ENCODE measurements at places on chromosomes 7 and 10.

- no peak for DNase-seq
These were observed 500.9 kb downstream of the NEBL start for GRCh38 chr10:20396205-20396604.

DNA sequence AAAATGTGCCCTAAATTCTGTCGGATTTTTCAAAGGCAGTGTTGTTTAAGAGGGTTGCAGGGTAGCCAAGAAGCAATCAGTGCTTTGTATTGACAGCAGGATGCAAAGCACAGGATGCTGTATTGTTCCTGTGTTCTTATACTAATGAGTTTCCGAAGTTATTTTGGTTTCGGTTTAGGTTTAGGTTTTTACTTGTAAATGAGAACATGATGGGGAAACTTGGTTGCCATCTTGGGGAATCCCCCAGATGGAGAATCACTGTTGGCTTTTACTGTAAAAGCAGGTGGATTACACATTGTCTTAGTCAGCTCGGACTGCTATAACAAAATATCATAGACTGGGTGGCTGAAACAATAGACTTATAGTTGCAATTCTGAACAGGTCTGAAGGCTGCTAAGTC is 72.1 kb downstream of the INHBA start:
- DNase-seq: no peak

DNA sequence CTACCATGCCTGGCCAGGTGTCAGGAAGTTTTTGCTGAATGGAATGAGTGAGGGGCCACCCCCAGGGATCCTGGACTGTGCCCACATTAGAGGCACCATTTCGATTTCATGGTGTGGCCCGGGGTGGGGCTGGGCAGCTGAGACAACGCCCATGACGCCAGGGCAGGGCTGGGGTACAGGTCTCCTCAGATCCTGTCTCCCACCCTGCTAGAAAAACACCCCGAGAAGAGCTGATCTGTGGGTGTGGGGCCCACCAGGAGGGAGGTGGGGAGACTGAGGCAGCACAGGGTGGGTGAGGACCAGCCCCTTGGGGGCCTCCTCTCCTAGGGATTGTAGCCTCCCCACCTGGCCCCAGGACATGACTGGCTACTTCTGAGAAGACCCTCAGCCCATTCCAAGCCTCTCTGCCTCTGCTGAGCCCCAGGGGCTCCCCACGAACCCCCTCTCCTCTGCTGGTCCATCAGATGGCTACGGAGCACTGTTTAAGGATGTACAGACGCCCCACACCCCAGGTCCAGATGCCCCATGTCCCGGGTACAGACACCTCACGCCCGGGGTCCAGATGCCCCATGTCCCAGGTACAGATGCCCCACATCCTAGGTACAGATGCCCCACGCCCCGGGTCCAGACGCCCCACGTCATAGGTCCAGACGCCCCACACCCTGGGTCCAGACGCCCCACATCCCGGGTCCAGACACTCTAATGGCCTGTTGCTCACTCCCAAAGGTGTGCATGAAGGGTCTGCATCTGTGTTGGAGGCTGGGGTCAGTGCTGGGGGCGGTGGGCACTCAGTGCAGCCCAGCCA is 99.4 kb downstream of the MICALL2 start:
- no peak for DNase-seq

GRCh38 chr7:151311294-151311864 is 30.2 kb upstream of the NUB1 start:
- DNase-seq: peak; percentile 8

DNA sequence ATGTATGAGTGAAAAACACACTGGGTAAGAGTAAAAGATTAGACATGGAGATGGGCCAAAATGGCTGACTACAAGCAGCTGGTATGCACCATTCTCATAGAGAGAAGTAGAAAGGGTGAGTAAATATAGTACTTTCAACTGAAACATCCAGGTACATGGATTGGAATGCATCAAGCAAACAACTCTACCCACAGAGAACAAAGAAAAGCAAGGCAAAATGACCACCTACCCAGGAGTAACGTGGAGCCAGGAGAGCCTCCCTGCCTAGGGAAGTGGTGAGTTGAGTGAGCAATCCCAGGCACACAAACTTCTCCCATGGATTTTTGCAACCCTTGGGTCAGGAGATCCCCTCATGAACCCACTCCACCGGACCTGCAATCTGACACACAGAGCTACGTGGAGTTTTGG is 212.8 kb downstream of the PTN start:
- no peak for DNase-seq

- no peak for DNase-seq
These were observed 45.1 kb upstream of the SGCE start for GRCh38 chr7:94700926-94701554.

- DNase-seq: no peak
These were observed 268.7 kb downstream of the ZEB1 start for GRCh38 chr10:31587691-31588090.

DNA sequence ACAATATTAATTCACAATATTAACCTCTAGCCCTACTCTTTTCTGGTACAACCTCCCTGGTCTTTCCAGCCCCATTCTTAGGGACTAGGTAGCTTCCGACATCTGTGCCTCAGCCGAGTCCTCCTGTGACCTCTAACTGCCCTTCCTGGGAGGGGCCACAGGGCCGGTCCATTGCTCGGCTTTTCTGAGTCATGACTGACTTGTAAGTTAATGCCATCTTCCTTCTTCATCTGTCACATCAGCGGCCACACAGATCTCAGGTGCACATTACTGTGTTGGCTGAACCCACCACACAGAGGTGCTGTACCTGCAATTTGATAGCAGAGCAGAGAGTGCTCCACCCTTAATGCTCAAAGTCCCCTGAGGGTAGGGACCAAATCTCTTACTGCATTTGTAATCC is 4.1 kb upstream of the CPA4 start:
- DNase-seq: no peak

DNA sequence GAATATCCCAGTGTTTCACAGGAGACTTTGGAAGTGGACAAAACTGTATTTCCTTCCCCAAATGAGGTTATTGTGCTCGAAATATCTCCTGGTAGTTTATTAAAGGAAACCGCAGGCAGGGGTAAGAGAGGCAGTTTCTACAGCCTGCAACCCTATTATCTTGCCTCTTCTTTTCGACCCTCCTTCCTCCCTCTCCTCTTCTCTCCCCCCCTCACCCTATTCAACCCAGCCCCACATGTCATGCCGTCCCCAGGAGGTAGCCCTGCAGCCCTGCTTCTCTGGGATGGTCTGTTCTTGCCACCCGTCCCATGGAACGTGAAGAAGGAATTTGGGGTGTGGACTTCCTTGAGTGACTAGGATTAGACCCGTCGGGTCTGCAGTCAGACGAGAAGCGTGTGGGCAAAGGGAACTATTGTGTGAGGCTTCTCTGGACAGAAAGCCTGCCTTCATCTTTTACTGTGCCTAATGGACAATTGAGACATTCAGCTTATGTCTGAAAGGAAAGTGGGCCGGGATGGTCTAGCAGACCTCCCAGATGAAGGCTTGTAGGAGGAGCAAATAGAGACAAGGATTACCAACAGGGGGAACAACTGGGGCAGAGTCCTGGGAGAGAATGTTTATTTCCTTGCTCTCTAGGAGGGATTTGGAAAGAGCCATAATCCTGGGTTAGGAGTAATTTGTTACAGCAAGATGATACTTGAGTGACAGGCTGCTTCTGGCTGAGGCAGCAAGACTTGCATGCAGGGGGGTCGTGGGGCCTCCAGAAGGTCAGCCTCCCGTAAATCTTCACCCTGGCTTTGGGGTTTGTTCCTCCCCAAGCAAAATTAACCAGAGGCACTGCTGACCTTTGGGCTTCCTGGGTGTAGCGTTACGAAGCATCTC is 77.8 kb downstream of the TCF7L2 start:
- no peak for DNase-seq

- DNase-seq: no peak
These were observed 607.7 kb upstream of the FOXK1 start for GRCh38 chr7:4074407-4074806.

DNA sequence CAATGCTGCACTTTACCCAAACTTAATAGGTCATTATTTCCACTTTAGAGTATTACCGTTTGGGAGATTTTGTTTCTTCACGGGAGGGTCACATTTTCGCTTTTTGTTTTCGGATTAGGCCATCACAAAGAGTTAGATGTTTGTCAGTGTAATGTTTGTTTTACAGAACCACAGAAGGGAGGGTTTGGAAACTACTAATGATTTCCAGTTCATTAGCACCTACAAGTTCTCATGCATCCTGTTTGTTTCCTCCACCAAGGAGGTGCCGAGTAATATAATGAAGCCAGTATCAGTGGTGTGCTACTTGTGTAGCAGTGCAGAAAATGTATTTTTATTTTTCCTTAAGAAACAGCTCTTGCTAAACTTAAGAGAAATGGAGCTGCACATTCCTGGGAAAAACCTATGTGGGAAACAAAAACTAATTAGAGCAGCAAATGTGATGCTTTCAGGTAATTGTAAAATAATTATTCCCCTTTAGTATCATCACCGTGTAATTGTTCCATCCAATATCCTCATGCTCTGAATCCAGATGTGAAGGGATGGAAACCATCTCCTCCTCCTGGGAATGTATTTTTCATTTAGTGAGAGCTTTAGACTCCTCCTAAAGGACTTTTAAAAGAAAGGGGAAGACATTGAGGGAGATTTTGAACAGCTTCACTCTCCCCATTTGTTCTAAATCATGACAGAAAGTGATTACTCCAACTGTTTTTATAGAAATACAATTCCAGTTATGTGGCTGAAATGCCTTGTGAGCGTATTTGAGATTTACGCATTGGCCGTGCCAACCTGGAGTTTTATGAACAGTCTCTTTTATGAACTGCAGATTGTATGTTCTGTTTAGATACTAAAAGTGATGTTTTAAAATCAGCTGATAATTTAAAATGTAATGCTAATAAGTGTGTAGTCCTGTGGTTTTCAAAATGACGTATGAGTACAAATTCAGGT is 5.6 kb downstream of the CELF2 start:
- DNase-seq: no peak

DNA sequence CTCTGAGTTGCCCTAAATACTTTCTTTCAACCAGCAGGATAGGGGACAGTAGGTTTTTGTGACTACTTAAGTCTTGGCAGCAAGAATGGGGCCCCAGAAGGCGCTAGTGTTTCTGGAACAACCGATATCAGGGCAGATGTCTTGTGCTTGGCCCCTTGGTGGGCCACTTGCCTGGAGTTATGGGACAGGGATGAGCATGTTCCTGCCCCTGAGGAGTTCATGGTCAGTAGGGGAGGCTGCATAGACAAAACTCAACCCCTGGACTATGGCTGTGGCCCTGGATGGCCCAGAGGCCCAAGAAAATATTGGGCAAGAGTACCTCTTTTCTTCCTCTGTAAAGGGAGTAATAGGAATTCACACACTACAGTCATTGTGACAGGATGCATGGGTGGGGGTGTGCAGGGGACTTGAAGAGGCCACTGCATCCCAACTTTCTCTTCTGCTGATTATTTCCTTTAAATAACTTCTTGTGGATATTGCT is 57.7 kb upstream of the IGFBP3 start:
- DNase-seq: no peak

GRCh38 chr7:11931307-11931706 is 99.3 kb upstream of the THSD7A start:
- no peak for DNase-seq

DNA sequence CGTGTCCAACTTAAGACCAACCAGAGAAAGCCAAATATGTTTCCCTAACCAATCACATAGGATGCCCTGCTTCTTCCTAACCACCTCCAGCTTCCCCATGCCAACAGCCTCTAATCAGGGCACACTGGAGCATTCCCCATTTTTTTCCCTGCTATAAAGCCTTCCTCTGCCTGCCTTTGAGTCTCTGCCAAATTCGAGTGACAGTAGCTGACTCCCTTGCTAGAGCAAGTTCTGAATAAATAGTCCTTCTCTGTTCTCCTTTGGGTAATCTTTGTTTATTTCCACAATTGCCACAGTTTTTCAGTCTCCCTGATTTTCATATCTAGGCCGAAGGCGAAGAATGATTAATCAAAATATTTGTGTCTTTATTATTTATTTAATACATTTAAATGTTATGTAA is 96.7 kb downstream of the ANLN start:
- no peak for DNase-seq

DNA sequence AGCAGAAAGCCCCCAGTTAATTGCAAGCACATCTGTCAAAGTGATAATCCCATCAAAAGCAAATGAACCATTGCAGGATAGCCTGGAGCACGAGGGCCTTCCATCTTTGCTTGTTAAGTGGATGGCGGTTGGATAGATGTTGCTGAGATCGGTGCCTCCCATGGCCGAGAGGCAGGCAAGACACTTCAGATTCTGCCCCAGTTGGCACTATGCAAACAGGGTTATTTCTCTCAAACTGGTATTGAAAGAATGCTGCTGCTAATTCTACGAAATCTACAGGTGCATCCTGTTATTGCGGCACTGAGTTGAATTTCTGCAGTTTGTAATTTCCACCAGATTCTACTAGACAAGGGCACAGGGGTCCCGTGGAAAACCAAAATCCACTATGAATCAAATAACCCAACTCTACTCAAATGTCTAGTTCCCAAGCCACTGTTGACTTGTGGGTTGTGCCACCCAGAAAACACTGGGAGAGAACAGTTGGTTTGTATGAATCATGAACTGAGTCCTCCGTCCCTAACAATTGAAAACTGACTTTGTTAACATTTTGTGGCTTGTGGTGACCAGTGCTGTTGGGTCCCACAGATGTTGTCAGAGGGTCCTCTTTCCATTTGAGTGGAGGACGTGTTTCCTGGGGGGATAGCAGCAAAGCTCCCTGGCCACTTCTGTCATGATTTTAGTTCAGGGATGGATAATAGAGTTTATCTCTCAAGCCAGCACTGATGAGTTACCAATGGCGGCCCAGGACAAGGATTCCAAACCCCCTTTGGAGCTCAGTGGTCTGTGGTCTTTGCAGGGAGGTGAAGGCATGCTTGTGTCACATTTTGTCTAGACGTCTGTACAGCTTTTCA is 7.1 kb upstream of the IL2RA start:
- no peak for DNase-seq

DNA sequence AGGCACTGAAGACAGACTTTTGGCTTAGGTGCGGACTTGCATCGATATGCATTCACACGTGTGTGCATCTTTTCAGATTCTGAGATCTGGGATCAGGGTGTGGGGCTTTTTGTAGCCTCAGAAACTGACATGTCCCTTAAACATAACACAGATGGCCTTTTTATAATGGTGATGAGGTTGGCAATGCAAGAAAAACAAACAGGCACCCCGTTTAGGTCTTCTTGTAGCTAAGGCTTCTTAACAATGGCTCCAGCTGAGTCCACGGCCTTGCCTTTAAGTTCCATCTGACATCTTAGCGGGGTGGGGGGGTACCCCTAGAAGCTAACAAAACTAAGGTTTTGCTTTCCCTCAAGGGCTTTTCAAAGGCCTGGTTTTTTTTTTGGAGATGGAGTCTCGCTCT is 146.3 kb downstream of the PRPF18 start:
- no peak for DNase-seq

DNA sequence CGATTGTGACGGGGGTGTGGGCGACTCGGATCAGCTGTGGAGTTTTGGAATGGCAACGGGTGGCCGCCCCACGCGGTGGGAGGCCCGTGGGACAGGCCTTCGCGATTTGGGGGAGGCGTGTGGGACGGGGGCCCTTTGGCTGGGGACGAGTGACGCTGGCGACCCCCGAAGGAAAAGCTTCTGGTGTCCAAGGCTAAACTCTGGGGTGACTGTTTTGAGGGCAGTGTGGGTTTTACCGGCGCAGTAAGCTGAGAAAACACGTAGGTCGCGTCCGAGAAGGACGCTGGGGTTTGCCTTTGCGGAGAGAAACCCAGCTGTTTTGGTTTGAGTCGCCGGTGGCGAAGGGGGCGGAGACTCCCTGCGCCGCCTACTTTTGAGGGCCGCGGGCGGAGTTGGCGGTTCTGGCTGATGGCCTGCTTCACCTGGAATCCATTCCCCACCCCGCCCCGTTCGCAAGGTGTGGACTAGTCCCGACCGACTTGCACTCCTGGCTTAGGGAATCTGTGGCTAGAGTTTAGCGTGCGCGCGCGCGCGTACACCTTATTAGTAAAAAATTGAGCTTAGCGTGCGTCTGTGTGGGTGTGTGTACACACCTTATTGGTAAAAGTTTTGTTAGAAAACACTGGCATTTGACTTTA is 606 bp downstream of the TAX1BP1 start:
- peak; percentile 85 for DNase-seq
